Stimulated activated CD8-positive, alpha-beta memory T cell treated with anti-CD3 and anti-CD28 coated beads, Interleukin-7, amount 100 ng/mL, for 4 hours (primary cell): ENCODE measurements at places on chromosomes 6 and 20.

DNA sequence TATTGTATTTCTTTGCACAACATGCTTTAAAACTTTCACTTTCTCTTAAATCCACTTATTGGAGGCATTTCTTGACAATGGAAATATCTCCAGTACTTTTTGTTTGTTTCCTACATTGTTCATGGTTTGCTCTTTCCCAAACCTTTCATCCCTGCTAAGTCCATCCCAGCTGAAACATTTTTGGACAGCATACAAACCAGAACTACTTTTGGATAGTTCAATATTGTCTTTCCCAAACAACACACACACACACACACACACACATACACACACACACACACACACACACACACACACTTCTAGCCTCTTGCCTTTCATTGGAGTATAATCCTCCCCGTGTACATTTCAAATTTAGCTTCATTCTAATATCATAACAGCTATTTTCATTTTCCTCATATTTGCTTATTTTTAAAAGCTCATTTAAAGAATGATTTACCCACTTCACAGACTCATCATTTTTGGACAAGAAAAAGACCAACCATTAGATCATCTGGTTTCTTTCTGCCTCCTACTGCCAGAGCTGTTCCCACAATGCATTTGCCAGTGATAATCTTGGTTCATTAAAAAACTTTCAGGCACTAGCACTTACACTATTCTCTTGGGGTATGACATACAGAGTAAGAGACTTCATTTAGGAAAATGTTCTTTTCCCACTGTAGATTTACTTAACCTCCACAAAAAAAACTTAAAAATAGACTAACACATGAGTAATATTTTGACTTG lies 248.1 kb downstream of the CD109 start:
- no peak for DNase-seq

GRCh38 chr6:7201732-7202541 lies 94.2 kb downstream of the RREB1 start:
- no peak for DNase-seq

- DNase-seq, result no peak
Measured at GRCh38 chr20:6837730-6838129, 70.2 kb downstream of the BMP2 start.

DNA sequence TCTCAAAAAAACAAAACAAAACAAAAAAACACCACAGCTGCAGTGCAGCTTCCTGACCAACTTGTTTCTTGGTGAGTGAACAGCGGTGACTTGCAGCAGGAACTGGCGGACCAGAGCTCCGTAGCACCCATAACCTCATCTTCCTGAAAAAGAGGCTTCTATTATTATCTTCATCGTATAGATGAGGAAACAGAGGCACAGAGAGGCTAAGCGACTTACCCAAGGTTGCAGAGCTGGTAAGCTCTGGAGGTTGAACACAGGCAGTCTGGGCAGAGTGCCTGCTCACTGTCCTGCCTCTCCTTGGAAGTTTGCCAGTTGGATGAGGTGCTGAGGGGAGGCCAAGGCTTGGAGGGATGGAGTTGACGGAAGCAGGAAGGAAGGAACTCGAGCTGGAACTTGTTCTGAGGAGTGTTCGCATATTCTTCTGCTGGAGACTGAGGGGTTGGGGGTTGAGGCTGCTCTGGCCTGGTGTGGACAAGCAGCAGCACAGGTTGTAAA lies 47.9 kb upstream of the CCDC167 start:
- no peak for DNase-seq

GRCh38 chr6:90257486-90257738 lies 39.2 kb downstream of the BACH2 start:
- no peak for DNase-seq

DNA sequence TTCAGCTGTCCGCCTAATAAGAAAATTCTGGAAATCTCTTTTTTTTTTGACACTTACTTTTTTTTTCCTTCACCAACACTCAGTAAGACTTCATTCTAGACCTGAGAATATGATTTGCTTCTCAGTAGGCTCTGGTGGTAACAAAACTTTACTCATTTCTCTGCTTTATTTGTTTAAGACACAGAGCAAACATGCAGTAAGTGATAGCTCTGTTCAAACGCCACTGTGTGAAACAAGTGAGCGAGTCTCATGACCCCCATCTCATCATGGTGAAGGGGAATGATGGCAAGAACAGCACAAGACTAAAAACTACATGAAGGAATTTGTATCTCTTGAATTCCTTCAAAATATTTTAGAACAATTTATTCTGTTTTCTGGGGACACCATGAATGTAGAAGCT lies 541.6 kb upstream of the POU3F2 start:
- no peak for DNase-seq
